RKO (cell line): ENCODE measurements at places on chromosomes 1 and 21.

DNA sequence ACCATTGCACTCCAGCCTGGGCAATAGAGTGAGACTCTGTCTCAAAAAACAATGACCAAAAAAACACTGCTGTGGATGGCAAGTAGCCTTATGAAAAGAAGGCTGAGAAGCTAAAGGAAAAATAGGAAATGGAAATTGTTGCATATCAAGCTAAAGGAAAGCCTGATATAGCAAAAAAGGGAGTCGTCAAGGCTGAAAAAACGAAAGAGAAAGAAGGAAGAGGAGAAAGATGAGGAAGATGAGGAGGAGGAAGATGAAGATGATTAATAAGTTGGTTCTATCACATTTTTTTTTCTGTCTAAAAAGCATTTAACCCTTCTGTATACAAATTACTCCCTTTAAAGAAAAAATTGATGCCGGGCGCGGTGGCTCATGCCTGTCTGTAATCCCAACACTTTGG, 10.2 kb upstream of the PRDX1 start:
- DNase-seq = no peak

DNA sequence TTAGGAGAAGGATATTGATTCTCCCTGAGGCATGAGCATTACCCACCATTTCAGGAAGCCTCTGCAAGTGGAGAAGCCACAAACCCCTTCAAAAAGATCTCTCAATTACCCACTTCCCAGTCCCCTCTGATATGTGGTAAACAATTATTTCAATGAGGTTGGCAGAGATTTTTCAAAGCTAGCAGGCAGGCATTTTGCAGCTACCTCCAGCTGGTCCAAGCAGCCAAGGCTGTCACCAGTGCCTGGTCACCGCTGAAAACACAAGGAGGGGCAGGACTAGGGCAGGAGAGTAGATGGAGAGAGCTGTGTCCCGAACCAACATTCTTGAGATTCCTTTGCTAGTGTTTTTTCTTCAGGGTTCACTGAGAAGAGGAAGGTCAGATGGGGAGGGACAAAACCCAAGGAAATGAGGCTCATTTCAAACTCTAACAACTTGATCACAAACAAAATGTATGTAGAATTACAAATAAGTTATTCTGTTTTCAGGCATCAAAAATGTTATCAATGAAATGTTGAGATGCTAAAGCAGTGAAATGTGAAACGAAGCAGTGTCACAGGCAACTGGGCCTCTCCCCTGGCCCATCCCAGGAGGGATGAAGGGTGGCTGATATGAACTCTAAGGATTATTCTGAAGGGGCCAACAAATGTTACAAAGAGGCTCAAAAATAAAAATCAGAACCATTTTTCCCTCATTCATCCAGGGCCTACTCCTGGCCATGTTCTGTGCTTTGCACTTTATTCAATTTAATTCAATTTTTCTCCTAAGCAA, 22.3 kb downstream of the APP start:
- no peak for DNase-seq

DNA sequence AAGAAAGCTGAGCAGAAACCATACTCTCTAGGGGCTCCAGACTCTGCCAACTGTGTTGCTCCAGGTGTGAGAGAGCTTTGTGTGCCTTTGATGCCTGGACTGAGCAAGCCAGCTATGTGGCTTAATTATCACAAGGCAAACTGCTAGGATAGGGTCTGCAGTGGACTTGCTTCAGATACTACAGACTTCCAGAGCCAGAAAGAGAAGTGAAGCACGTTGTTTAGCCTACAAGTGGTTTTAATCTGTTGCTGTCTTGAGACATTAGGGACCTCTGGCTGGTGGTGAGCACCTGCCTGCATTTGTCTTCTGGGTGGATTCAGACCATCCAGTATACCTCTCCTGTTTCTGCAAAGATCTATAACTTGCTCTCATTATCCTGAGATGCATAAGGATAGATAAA, 353.4 kb upstream of the PLXNA2 start:
- no peak for DNase-seq

DNA sequence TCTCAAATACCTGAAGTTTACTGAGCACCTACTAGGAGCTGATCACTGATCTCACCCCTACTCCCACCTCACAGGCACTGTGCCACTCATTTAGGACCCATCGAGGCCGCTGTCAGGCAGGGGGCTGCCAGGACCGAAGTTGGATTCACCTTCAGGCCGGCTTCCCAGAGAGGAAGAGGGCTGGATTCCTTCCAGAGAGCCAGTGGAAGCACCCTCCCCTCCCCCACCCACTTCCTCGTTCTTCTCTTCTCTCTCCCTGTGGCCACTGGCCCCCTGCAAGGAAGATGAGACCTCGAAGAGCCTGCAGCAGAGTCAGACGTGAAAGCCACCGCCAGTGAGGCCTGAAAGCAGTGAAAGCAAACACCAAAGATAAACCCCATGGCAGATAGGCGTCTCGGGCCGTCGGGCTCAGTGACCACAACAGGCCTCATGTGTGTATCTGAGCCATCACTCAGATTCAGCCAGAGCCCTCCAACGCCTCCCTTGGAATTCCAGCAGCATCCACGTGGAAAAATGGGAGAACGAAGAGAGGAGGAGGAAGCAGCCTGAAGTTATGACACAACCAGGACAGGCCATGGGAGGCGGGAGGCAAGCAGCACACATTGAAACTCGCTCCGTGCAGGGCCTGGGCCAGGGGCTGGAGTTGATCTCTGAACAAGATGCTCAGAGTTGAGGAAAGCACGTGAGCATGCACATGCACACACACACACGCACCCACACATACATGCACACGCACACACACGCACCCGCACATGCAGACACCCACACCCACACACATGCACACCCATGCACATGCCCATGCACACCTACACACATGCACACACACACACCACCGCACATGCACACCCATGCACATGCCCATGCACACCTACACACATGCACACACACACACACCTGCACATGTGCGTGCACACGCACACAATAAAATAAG, 6.2 kb upstream of the AGTRAP start:
- DNase-seq = no peak

GRCh38 chr1:161966067-161966466, 57.6 kb downstream of the OLFML2B start:
- DNase-seq = no peak

DNA sequence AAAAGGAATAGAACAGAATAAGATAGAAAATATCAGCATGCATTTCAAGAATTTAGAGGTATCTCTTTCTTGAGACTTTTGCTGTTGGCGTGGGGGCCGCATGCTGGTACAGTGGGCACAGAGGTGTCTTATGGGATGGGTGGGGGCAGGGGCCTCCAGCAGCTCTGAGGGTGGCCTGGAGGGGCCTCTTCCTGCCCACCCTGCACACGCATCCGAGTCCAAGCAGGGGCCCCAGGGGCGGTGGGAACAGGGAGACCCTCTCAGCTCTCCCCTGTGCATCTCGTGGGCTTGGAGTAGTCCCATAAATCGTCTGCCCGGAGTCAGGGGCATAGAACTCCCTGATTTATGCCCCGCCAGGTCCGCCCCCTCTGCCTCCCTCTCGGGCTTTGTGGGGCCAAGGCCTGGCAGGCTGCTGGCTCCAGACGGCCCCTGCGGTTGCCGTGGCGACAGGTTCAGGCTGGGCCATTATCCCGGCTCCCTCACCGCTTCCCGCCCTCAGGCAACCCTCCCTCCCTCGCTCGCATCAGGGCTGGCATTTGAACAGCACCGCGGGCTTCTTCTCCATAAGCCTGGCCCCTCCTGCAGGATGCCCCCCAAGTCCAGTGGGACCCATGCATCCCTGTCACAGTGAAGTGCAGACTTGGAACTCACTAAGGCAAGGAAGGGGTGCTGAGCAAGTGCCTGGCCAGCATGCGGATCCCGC, 133.2 kb upstream of the ZBTB40 start:
- no peak for DNase-seq

- DNase-seq = no peak
These were observed 34.0 kb upstream of the LMO4 start for GRCh38 chr1:87294633-87295032.

- no peak for DNase-seq
These were observed 163.1 kb downstream of the PTPRU start for GRCh38 chr1:29399465-29399864.

GRCh38 chr1:63506782-63507181, 16.2 kb downstream of the ITGB3BP start:
- DNase-seq = no peak

DNA sequence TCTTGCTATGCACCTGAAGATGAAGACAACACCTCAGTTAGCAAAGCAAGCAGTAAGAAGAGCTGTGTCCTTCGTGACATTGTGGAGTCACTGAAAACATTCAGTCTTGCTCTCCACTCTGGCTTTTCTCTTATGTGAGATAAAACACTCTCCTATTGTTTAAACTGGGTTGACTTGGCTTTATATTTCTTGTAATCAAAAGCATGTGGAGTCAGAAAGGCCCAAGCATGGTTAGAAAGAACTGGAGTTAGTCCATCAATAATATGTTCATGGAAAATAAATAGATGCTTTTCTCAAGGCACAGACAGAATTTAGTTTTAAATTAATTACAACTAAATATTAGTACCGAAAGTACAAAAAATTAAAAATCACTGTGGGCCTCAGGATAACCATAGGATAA, 61.7 kb downstream of the UBE2U start:
- DNase-seq = no peak

- DNase-seq = no peak
These were observed 4.5 kb downstream of the CNKSR1 start for GRCh38 chr1:26181586-26182382.

DNA sequence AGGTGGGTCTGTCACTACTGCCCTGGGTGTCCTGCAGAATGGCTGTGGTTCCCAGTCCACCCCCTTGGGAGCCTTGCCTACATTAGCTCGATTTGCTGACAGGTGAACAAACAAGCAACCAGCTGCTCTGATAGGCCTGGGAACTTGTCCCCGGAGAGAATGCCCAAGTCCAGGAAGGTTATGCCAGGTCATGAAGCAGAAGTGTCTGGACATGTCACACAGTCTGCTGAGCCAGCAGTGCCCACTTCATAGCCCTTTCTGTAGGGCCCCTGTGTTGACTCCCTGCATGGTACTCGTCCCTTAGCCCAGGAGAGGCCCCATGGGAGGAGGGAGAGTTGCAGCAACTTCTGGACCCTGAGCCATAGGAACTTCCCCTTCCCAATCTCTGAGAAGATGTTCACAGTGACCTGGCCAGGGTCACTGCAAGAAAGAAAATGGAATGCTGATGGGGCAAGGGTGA, 31.0 kb downstream of the UCK2 start:
- no peak for DNase-seq

- no peak for DNase-seq
These were observed 3.9 kb downstream of the TXNIP start for GRCh38 chr1:145992502-145992936.

DNA sequence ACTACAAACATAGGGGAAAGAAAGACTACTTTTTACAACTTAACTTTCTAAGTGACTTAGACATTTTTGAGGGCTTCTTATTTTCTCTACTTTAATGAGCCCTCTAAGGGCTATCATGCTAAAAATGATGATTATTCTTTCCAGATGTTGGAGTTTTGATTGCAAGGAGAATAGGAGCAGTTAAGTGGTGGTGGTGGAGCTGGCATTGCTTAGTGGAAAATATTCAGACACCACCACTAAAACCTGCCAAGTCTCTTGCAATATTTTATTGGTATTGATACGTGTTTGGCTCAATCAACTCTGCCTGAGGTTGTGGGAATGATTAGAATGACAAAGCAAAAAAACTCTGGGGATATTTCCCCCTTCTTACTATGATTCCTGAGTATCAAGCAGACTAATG, 82.6 kb upstream of the PTGFR start:
- no peak for DNase-seq

DNA sequence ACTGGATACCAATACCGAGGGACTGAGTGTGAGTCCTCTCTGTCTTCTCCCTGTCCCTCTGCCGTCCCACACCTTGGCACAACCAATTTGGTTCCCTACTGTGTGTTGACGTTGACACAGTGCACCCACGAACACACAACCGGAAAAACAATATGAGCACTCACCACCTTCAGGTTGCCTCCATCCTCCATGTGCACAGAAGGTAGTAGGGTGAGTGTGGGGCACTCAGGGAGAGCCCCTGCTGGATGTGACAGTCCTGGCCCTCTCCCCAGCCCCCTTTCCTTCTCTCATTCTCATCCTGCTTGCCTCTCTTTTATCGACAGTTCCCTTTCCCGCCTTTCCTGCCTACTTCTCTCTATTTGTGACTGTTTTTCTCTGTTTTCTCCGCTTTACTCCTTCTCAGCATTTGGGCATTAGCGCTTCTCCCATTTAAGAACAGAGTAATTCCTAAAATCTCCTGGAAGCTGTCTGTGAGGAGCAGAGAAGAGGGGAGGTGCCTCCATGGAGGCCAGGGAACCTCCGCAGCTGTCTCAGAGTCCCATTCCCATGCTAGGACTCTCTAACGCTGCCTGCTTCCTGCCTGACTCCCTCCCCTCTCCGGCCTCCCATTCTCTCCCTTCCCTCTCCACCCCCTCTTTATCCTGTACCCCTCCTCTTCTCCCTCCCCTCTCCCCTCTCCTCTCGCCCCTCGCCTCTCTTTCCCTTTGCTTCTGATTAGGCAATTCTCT, 16.4 kb downstream of the CADM3 start:
- DNase-seq = no peak

GRCh38 chr1:81690676-81691453, 109.9 kb upstream of the ADGRL2 start:
- no peak for DNase-seq

DNA sequence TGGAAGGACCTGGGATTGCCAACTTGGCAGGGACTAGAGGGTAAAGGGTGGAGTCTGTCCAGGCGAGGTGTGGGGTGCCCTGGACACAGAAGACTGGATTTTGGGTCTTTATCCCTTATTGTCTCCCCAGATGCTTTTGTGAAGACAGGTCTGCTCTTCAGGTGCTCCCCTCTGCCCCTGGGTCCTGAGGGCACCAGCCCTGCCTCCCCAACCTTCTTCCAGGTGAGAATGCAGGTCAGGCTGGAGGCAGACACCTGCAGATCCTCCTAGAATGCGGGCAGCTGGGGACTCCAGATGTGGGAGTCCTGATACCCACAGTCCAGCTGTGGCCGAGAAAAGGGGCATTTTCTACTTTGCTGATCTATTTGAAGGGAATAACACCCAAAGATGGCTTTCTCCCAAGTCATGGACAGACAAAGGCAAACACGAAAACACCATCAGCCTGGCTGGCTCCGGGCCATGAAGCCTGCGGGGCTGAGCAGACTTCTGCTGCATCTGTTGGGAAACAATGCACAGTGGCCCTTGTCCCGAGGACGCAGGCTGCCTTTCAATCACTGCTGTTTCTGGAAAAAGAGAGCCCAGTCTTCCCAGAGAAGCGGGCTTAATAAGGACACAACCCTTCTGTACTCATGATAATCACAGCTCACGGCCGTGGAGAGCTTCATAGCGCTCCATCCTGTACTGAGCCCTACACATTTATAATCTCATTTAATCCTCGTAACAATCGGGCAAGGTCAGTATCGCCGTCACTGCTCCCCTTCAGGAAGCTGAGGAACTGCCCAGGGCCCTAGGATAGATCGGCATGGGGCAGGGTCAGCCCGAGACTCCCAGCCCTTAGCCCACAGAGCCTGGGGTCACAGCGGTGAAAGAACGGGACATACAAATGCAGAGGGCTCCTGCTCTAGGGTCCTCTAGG, 62.0 kb upstream of the ABCG1 start:
- DNase-seq = no peak

GRCh38 chr1:226964068-226964425, 24.0 kb downstream of the COQ8A start:
- no peak for DNase-seq

GRCh38 chr21:36023092-36023480, 37.2 kb downstream of the SETD4 start:
- DNase-seq = no peak
